AG20443 (cell line): ENCODE measurements at places on chromosomes 4 and X.
A peak's percentile ranks its signal among the peaks of the same experiment; 100 is the strongest.

- DNase-seq: no peak
These were observed 61.1 kb downstream of the HDX start for GRCh38 chrX:84441143-84441542.

DNA sequence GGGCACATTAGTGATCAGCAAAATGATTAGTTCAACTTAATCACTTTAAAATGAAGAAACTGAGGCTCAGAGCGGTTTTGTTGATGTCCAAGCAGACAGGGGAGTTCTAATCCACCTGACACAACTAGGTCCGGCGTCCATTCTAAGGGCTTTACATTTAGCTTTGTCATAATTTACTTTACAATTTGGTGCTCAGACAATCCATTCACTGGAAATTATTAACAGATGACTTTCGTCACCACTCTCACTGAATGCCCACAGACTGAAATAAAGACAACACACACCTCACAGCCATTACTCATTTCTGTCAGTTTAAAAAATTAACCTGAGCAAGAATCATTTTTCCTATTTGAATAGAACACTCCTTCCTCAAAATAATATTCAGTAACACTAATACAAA lies 10.8 kb downstream of the NR3C2 start:
- DNase-seq: no peak

GRCh38 chr4:122539861-122540465 lies 80.9 kb downstream of the IL21 start:
- DNase-seq: no peak

- DNase-seq: no peak
These were observed 20.2 kb upstream of the RASGEF1B start for GRCh38 chr4:81491943-81492342.

- no peak for DNase-seq
These were observed 345.4 kb downstream of the STIM2 start for GRCh38 chr4:27206009-27206408.

GRCh38 chrX:20252381-20253231 lies 14.1 kb downstream of the RPS6KA3 start:
- peak; percentile 50 for DNase-seq

DNA sequence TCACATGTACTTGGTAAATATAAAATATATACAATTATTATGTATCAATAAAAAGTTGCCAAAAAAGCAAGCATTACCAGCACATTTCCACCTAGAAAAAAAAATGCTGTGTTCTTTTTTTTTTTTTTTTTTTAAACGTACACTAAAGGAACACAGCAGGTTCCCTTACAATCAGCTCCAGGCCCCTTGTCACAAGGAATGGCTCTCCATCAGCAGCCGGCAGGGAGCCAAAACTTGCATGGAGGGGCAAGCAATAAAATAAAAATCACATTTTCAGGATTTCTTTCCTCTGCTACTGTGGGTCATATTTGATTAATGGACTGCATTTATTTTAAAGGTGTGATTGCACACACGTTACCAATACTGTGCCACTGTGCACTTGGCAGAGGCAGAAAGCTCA lies 460.3 kb downstream of the GPAT3 start:
- no peak for DNase-seq
